ENCODE measurements at places on chromosomes 5 and 9. TPM values are rescaled to one million over a fixed set of nuclear protein-coding genes. Genes with fewer than 3 reads are reported as not detected.

NDUFS6 gene
- polyA plus RNA-seq = 177 TPM

SLC2A8 gene
- polyA plus RNA-seq = 20.3 TPM

CRAT gene
- polyA plus RNA-seq = 88.7 TPM

TUSC1 gene
- 7.1 TPM for polyA plus RNA-seq

FBLL1 gene
- polyA plus RNA-seq = 0.21 TPM

DNA sequence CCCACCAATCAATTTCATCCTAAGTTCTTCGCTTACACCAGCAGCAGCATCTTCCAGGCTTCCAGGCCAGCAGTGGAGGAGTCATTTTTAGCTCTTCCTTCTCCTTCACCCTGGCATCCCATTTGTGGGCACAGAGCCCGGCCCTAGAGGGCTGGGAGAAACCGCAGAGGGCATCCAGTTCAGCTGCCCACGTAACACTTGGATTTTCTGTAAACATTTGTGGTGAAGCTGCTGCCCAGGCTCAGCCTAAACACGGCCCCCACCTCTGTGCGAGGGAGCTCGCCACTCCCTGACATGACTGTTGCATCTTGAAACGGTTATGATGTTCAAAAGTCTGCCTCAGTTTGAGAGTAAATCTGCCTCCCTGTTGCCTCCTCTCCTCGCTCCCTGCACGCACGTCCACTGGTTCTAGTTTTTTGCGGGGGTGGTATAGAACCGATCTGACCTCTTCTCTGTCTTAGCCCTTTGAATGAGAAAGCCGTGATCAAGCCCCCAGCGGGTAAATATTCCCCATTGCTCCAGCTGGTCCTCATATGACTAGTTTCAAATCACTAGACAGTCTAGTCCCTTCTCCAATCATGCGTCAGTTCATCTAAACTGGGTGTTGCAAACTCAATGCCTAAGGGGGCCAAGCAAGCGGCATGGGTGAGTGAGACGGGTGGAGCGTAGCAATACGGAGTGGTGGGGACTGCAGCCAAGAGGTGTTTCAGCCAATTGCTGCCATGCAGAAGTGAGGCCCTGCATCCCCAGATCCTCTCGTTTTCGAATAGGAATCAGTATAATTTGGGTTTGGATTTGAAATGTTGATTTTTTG lies 34.9 kb upstream of the N4BP3 start:
- DNase-seq = no peak

DNA sequence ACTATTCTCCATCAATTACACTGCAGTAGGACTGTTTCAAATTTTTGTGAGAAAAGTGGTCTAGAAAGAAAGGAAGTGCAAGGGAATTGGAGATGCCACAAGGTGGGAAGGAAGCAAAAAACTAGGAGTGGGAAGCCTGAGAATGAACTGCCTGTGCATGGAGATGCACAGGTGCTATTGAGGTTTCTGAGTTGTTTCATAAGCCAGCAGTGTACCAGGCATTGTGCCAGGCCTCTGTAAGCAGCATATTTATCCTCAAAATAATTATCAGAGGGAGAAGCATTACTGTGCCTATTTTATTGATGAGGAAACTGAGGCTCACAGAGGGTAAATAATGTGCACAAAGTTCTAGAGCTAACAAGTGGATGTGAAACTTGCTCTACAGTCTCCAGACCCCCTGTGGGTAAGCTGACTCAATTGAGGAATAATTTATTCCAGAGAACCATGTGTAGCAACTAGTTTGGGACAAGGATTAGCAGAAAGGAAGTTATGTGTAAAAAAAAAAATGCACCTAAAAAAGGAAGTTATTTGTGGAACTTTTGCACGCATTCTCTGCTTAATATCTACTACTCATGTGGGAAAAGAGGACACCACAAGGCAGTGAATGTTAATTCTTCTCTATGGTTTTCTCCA lies 96.7 kb downstream of the SNCAIP start:
- no peak for DNase-seq

GRCh38 chr5:80668016-80668969 lies 13.5 kb upstream of the DHFR start:
- DNase-seq = no peak

GRCh38 chr9:100211476-100211875 lies 112.4 kb downstream of the INVS start:
- DNase-seq = no peak

- DNase-seq = no peak
These were observed 62.3 kb upstream of the CDK5RAP2 start for GRCh38 chr9:120642129-120642770.

DNA sequence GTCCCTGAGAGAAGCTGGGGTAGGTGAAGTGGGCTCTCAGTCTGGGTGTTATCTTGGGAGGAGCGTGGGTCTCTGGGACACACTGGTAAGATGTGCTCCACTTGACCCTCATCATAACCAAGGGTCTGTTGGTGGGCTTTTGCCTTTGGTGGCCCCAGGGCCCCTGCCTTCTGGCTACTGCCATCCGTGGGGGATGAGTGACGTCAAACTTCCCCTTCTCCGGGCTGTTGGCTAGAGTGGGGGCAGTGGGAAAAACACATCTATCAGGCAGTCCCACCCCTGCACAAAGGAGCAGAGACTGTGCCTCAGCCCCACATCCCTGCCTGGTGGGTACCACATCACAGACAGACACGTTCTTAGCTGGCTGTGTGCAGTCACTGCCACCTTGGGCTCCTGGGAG lies 35.1 kb downstream of the GADD45G start:
- DNase-seq = no peak

GRCh38 chr5:83441747-83442146 lies 29.8 kb upstream of the VCAN start:
- DNase-seq = no peak

- DNase-seq = no peak
These were observed 262.9 kb downstream of the SEMA5A start for GRCh38 chr5:9283021-9283420.

GRCh38 chr5:136137497-136138220 lies 5.0 kb downstream of the SMAD5 start:
- DNase-seq = no peak

GRCh38 chr9:129270903-129271431 lies 92.9 kb upstream of the IER5L start:
- DNase-seq = peak; percentile 6

GRCh38 chr5:159286420-159287035 lies 23.4 kb downstream of the UBLCP1 start:
- no peak for DNase-seq

GRCh38 chr5:179798144-179798770 lies 4.5 kb downstream of the LTC4S start:
- DNase-seq = no peak

DNA sequence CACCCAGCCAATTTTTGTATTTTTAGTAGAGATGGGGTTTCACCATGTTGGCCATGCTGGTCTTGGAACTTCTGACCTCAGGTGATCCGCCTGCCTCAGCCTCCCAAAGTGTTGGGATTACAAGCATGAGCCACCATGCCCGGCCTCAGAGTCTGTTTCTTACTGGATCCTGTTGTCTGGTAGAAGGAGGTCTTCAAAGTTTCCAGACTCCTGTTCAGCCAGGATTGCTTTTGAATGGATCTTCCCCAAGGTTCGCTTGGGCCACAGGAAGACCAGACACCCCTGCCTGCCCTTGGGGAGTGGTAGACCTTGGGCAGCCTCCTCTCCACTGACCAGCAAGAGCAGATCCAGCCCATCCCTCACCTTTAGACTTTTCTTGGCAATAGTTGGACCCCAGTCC lies 7.6 kb upstream of the LCN2 start:
- DNase-seq = peak; percentile 8

GRCh38 chr5:142287096-142287972 lies 37.5 kb downstream of the SPRY4 start:
- no peak for DNase-seq

DNA sequence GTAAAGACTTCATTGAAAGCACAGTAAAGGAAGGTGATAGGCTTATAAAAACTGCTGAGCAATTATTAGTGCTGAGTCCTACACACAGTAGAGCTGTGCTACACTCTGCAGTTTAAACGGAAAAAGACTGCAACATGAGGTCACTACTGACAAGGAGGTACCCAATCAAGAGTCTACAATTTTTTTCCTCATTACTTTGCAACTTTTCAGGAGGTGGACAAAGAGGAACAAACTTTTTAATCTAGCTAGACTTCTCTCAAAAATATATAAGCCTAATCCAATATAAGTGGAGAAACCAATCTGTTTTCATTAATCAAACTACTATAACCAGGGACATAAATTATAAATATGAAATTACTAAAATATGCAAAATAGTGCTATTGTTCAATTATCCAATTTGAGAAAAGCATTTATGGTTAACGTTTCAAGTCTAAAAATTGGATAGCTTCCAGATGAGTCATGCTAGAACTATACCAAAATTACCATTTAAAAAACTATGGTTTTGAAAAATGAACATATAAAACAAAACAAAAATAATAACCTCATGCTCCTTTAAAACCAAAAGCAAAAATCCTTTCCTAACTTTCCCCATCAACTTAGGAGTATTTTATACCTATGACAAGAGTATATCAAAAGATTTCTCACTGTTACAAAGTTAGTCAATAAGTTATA lies 37.7 kb downstream of the FAM13B start:
- no peak for DNase-seq

DNA sequence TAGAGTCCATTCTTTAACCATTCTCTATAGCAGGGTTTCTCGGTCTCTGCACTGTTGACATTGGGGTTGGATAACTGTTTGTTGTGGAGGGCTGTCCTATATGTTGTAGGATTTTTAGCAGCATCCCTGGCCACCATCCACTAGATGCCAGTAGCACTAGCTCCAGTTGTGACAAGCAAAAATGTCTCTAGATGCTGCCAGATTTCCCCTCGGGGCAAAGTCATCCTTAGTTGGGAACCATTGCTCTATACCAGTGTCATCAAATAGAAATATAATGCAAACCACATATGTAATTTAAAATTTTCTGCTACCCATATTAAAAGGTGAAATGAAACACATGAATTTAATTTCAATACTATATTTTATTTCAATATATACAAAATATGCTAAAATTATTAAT lies 2.9 kb downstream of the TTC23L start:
- DNase-seq = no peak

Measured in psoas muscle (tissue), 8 donors.